ENCODE measurements at places on chromosomes 2 and 18.

DNA sequence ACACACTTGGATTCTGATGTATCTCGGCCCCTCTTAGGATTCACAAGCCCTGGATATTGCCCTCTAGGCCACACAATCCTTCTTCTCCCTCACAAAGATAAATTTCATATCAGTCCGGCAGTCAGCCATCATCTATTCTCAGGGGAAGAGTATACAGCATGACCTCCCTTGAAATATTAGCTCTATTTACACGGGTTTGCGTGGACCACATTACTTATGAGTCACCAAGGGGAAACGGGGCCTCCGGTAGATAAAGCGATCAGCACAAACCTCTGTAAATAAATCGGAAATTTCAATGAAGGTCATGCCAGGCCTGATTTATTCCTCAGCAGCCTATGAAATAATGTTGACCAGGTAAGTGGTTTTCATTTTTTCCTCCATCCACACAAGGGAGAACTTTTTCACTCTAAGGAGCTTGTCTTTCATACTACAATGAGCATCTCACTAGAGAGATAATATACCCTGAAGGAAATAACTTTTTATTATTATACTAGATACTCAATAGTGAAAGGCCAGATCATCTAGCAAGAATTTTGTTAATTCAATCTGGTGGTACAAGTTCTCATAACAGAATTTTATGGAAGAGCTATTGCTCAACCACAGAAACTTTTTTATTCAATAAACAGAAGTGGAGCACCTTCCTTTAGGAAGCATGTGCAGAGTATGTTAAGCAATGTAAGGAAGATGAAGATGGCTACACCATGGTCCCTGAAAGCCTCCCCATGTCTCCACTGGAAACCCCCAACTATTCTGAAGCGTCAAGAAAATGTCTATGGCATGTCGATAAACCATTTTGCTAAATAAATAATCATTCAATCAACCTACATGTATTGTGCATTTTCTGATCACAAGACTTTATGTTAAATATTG, 125.2 kb upstream of the PIK3C3 start:
- no peak for DNase-seq

- DNase-seq: no peak
Observed at GRCh38 chr18:74282755-74283554, 8.8 kb downstream of the CYB5A start.

DNA sequence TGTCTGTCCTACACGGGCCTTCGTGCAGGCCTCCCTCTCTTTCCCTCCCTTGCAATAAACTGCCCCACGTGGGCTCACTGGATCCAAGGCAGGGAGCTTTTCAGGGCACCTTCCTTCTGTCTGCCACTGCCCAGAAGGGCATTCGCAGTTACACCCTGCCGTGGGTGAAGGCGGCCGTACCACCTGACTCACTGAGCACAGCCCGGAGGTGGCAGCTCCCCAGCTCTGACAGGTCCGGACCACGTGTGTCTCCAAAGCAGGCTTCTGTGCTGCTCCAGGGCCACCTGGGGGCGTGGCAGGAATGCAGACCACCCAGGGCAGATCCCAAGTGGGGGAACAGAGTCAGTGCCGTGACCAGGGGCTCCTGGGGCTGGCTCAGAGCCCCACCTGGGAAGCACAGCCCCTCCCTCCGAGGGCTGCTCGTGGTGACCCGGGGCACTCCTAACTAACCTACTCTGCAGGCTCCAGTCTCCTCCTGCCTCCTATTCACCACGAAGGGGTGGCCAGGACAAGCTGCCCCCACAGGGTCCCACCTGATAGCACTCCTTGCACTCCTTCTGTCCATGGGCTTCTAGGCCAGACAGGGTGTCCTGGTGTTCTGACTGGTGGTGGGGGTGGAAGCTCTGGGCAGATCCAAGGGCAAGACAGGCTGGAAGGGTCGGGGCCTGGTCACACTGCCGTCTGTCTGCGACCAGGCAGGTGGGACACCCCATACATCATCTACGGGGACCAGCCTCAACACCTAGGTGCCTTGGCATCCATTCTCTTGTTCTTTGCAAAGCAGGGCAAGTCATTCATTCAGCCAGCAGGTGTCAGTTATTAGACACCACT, 9.7 kb downstream of the SNED1 start:
- DNase-seq: no peak

- no peak for DNase-seq
Observed at GRCh38 chr2:161983866-161984265, 90.1 kb downstream of the DPP4 start.

GRCh38 chr2:43943323-43943722, 52.5 kb downstream of the LRPPRC start:
- DNase-seq: no peak
